ENCODE measurements at places on chromosomes 2 and 18.
A peak's percentile ranks its signal among the peaks of the same experiment; 100 is the strongest.

DNA sequence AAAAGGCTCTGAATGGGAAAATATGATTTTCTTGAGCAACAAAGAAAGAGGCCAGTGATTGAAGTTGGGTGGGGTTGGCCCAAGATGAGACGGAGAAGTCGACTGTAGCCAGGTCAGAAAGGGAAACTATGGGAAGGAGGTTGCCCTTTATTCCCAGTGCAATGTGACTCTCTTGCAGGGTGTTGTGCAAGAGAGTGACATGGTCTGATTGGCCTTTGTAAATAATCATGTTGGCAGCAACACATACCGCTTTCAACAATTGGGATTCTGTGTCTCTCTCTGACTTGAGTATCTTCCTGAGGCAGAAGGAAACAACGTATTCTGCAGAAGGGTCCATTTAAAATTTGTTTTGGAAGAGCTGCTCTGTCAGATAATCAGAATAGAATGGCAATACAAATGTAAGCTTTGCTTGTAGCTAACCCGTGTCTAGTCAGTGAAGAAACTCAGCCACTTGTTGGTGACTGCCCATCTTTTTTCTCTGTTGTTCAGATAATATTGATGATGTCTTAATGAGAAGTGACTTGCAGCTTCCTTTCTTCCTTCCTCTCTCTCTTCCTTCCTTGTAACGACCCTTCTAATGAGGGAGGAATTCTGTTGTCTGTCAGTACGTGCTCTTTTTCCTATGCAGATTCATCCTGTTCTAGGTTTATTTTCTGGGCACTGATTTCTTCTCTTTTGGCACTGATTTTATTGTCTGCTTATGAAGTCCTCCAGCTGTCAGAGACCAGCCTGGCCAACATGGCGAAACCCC lies 311.0 kb upstream of the FAM98A start:
- ATAC-seq = no peak

DNA sequence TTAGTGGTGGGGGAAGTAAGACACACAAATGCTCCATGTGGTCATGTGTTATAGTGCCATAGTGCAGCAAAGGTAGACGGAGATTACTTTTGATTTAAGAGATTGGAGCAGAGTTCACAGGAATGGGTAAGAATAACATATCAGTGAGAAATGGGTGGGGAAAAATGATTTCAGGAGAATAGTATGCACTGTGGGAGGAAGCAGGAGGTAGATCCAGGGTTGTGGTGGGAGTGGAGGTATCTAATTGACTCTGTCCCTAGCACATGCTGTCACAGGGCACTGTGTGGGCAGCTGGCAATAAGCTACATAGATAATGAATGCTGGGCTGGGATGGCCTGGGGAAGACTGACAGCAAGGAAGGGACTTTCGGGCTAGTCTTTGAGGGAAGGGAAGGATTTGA lies 65.3 kb downstream of the STAT1 start:
- no peak for ATAC-seq

- no peak for ATAC-seq
Measured at GRCh38 chr2:59383473-59383872, 1142.3 kb upstream of the FANCL start.

- no peak for ATAC-seq
Measured at GRCh38 chr2:20079546-20080115, 28.2 kb upstream of the LAPTM4A start.

GRCh38 chr2:191618786-191619185 lies 59.1 kb upstream of the NABP1 start:
- ATAC-seq = no peak

DNA sequence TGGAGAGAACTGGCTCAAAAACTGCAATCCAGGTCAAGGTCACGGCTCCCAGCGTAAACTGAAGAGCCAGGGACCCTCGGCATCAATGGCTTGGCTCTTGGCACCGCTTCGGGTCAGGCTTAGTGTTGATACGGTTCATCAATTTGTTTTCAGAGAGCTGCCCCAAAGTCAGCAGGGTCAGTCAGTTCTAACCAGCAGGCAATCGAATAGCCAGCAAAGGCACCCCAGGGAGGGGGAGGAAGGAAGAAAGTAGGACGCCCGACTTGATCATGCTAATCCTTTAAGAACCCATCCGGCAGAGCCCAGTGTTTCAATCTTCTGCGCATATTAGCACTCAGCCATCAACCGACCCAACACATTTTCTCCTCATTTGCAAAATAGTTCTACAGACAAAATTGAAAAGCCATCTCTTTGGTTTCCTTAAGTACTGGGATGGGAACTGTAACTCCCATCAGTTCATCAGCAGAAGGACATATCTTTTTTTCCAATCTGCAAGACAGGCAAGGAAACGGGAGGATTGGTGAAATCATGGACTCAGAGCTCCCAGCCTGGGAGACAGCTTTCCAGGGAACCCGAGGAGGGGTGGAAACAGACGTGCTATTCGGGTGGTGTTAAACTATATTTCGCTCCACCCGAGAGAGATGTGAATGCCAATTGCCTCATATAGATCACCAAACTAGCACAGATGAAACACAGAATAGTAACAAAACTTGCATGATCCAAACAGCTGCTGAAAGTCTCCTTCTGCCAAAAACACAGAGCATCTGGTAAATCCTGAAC lies 40.7 kb upstream of the CABLES1 start:
- ATAC-seq = no peak

DNA sequence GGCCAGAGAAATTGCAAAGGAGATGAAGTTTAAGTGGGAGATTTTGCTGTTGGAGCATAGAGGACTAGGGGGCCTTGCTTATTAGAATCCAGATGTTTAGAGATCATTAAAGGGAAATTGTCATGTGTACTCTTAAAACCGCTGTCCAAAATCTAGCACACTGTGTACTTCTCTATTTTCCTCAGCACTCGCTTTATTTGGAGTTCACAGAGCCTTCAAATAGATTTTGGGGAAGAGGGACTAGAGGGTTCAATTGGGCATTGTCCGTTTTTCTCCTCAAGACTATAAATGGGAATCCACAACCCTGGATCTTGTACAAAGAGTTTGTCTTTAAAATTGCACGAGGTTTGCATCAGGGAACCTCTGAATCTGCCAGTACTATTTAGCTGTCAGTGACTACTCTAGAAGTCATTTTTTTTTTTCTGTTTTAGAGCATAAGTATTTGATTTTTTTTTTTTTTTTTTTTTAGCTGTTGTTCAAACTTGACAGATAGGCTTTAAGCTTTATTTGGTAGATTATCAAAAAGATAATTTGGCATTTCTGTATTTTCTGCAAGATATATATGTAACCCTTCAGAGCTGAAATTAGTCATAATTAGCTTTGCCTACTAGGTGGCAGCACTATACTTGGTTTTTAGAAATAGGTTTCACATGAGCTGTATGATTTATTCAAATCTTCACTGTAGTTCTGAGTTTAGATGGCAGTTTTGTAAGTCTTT lies 14.2 kb downstream of the PMS1 start:
- ATAC-seq = peak; percentile 61

GRCh38 chr2:11175293-11175795 lies 20.1 kb downstream of the SLC66A3 start:
- ATAC-seq = no peak

DNA sequence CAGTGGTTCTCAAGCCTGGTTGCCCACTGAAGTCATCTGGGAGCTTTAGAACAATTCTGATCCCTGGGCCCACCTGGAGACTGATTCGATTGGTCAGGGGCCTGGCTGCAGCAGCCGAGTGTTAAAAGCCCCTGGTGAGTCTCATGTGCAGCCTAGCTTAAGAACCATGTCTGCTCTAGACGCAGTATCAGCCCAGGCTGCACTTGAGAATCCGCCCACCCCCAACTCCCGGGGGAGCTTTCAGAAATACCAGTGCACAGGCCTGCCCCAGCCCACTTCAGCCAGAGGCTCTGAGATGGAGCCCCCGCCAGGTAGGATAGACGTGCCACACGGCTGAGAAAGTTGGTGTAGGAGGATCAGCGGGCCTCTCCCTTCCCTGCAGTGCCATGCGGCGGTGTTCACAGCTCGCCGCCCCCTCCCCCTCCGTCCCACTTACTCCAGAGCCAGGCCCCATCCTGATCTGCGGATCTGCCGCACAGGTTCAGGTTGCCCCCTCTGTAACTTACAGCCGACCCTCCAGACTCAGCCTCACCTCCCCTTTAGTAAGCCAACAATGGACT lies 209.0 kb upstream of the RAB12 start:
- ATAC-seq = no peak

GRCh38 chr18:61998957-61999356 lies 106.2 kb upstream of the RNF152 start:
- no peak for ATAC-seq

GRCh38 chr18:36334798-36335197 lies 37.3 kb downstream of the FHOD3 start:
- ATAC-seq = no peak

DNA sequence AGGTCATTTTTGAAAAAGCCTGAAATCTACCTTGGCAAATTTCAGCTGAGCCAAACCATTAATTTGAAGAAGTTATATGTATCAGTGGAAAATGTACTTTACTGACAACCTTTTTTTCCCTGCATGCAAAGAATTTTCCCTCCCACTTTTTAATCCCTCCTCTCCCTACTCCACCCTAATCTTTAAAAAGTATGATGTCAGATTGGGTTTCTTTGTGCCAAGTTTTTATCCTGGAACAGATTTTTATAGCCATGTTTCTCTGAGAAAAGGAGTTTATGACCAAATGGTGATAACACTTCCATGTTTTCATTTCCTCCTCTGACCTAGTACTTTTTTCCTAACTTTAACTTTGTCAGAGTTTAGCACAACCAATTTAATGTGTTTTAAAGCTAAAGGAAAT lies 250.3 kb upstream of the FOSL2 start:
- no peak for ATAC-seq

GRCh38 chr2:152176113-152176714 lies 651 bp upstream of the STAM2 start:
- ATAC-seq = peak; percentile 28

- ATAC-seq = no peak
Measured at GRCh38 chr2:17573804-17574175, 33.3 kb downstream of the VSNL1 start.

GRCh38 chr2:240611601-240612210 lies 13.6 kb upstream of the GPR35 start:
- ATAC-seq = no peak

- no peak for ATAC-seq
Measured at GRCh38 chr2:200025717-200026116, 70.3 kb downstream of the MAIP1 start.

GRCh38 chr2:197191177-197191939 lies 119.2 kb downstream of the ANKRD44 start:
- ATAC-seq = peak; percentile 50

DNA sequence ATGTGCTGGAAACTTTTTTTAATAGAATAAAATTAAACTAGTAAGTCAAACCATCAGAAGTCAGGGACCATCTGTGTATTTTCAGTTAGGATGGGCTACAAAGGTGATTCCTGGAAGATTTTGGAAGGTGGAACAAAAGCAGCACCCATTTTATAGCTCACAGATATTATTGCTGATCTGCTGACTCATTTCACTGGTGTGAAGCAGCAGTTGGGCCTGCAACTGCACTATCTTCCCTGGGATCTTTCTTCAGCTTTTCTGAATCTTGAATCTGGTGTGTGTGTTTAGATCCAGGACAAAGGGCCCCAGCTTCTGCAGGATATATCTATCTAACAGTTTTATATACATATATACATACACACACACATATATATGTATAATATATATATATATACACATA lies 35.6 kb upstream of the BCL11A start:
- ATAC-seq = no peak

DNA sequence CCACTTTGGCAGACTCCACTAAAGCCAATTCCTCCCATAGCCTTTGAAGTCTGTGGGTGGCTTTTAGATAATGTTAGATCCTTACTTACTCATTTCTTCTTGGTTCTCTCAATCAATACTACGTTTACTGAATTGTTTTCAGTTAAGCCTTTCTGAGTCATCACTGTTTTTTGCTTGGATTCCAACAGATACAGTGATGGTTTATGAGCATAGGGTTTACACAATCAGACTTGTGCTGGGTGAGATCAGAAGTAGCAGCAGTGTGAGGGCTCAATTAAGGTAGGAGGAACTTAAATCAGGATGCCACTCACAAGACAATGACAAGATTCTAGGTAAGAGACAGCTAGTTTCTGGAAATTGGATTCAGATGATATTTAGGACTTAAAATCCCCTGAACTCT lies 297.7 kb upstream of the DOK6 start:
- ATAC-seq = no peak

GRCh38 chr2:54897420-54898310 lies 152.6 kb downstream of the RTN4 start:
- ATAC-seq = peak; percentile 73

DNA sequence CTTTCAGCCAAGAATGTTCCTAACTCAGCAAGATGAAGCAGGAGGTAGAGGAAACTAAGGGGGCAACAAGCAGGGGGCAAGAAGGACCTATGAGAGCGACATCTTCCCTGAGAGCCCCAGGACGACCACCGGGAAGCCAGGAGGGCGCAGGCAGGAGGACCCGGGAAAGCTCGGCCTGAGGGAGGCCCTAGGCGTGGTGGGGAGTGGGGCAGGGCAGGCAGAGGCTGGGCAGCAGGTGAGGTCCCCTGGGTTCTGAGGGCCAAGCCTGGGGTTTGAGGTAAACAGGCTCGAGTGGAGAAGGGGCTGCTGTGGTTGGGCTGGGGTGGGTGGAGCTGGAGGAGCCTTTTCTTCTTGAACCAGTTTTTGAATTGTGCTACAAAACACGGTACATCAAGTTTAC lies 1.3 kb upstream of the ALPI start:
- no peak for ATAC-seq

DNA sequence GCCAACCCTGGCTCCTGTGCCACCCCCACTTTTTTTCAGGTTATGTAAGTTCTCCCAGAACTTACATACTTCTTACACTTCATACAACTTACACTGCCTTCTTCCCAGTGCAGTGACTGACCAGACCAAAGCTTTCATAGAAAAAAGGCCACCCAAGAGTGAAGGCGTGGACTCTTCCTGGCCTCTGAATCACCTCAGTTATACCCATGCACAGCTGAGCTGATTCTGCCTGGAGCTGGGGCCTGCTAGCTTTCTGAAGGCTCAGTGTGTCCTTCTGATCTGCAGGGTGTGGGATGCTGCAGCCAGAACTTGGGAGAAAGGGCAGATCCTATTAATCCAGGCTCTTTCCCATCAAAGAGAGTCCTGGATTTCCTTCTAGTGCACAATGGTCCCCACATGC lies 216.1 kb downstream of the TTC32 start:
- no peak for ATAC-seq

DNA sequence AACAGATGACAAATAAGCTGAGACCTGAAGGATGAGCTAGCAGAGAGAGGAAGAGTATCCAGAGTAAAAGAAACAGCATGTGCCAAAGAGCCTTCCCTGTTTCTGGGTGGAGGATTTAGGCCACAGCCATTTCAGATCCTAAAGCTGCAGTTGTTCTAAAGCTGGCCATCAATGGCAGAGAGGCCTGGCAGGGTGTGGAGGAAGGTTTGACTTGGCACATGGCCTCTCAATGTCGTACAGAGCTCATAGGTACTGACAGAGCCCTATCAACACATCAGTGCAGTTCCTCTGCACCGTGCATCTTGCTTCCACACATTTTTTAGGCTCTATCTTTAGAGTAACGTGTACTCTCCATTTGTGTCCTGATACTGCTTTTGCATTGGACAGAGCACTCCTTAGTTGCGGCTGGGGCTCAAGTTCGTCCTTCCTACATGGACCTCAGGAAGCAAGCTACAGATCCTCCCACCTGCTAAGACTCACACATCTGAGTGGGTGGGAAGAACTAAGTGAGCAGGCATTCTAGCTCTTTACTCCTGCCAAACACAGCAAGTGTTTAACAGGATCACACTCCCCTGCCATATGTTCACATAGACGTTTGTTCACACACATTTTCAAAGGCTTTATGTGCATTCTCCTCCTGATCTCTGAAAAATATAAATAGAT lies 3.0 kb upstream of the CHMP3 start:
- ATAC-seq = no peak

- no peak for ATAC-seq
Measured at GRCh38 chr2:98564541-98565132, 43.7 kb downstream of the COA5 start.
